ENCODE measurements at places on chromosomes 2 and 18.

DNA sequence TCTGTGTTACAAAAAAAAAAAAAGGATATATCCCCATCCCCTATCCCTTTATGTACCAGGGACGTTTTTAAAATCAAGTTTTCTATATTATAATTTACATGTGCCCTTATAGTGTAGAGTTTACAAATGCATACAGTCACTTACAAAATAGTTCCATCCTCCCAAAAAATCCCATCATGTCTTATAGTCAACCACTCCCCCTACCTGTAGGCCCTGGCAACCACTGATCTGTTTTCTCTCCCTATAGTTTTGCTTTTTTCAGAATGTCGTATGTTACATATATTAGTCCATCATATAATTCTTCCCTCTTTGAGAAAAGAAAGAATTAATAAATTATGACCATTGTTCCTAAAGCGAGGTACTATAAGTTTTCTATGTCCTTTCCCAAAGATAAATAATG, 17.8 kb downstream of the CFAP210 start:
- no peak for DNase-seq

- DNase-seq = no peak
Measured at GRCh38 chr2:234019896-234020295, 30.6 kb upstream of the SPP2 start.

DNA sequence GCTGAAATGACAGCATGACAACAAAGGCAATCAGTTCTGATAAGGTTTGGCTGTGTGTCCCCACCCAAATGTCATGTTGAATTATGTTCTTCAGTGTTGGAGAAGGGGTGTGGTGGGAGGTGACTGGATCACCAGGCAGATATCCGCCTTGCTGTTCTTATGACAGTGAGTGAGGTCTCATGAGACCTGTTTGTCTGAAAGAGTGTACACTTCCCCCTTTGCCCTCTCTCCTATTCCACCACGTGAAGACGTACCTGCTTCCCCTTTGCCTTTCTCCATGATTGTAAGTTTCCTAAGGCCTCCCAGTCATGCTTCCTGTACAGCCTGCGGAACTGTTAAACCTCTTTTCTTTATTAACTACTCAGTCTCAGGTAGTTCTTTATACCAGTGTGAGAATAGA, 553.0 kb downstream of the DCDC2C start:
- DNase-seq = no peak

DNA sequence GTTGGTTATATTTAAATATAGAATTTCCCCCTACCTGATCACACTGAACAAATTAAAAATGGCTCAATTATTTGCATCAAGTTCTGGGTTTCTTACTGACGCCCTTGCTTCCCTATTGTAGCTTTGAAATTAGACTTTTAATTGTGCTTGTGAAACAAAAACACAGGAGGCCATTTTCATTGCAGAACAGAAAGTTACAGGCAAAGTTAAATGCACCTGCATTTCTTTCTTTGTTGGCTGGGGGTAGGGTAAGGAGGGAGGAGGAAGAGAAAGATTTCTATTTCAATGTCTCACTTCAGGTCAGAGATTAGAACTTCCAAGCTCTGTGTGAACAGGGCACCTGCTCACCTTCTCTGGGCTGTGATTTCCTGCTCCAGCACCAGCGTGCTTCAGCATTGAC, 199.6 kb downstream of the BCL11A start:
- DNase-seq = no peak

- no peak for DNase-seq
Measured at GRCh38 chr2:71821856-71822255, 325.8 kb downstream of the CYP26B1 start.

DNA sequence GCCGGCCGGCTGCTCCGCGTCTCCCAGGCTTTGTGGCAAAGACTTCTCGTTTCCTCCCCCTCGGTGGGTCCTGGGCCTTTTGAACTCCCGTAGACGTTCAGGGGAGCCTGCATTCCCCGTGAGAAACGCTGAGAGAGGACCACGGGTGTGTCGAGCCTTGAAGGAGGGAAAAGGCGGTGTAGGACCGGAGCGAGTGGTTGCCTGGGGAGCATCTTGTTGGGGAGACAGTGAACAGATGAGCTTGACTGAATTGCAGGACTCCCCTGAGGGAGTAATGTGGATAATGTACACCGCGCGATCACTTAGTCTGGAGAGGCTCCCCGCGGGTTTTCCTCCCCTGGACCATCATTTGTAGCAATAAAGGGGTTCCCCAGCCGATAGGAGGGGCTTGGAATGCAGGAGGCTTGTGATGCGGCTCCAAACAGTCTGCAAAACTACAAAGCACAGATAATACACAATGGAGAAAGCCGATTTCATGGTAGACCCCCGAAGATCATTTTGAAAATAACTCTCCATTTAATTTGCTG, 769 bp downstream of the ALMS1 start:
- no peak for DNase-seq

GRCh38 chr18:63465059-63465458, 11.7 kb upstream of the SERPINB5 start:
- no peak for DNase-seq

- peak; percentile 2 for DNase-seq
Measured at GRCh38 chr18:53153281-53153680, 813.3 kb downstream of the DCC start.

DNA sequence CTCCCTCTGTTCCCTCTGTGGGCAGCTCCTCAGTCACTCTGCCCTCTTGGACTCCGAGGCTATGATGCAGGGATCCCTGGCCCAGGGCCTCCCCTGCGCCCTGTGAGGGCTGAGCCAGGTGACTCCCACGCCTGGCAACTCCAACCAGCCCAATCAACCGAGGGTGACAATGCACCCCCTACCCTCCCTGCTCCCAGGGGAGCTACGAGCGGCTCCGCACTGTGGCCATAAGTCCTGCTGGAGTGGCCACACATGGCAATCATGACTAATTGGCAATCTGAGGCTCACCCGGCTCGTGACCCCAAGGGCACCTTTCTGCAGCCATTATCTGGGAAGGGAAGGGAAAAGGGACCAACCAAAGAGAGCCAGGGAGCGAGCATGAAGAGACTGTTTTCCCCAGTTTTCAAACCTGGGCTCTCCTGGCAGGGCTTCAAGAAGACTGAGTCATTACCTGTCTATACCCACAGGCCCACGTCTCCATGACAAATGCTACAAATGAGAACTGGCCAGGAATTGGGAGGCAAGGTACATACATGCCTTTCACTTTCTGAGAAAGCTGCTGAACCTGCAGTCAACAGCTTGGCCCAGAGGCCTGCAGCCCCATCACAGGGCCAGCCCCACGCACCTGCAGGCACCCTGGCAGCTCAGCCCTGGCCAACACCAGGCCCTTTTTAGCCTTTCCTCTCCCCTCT, 45.1 kb downstream of the RPL31 start:
- DNase-seq = no peak

DNA sequence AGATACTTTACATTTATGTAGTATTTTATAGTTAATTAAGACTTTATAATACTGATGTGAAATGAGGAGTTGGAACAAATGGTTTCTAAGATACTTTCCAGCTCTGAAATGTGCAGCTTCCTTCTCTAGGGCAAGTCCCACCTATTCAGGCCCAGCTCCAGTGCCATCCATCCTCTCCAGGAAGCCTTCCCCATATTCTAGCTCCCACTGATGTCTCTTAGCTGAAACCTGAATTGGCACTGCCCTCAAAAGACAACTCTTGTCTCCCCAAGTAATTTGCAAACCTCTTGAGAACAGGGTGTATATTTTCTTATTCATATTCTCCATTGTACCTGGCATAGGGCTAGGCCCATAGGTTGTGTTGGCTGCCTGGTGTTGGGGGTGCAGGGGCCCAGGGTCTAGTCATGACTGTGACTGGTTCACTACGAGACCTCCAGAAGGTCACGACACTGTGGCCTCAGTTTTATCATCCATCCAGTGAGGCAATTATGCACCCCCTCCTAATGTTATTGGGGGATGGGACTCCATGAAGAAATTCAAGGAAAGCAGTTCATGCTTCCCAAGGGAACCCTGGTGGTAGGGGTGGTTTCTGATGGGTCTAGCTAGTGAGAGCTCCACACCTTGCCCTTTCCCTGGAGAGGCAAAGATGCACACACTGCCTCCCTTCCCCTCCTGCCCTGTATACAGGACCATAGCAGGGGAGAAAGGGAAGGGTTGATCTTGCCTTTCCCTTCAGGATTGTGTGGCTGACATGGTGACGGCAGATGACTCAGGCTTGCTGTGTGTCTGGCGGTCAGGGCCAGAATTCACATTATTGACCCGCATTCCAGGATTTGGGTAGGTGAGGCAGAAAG, 2.8 kb downstream of the WDR54 start:
- DNase-seq = no peak

- no peak for DNase-seq
Measured at GRCh38 chr2:191899410-191899809, 52.5 kb upstream of the CAVIN2 start.

DNA sequence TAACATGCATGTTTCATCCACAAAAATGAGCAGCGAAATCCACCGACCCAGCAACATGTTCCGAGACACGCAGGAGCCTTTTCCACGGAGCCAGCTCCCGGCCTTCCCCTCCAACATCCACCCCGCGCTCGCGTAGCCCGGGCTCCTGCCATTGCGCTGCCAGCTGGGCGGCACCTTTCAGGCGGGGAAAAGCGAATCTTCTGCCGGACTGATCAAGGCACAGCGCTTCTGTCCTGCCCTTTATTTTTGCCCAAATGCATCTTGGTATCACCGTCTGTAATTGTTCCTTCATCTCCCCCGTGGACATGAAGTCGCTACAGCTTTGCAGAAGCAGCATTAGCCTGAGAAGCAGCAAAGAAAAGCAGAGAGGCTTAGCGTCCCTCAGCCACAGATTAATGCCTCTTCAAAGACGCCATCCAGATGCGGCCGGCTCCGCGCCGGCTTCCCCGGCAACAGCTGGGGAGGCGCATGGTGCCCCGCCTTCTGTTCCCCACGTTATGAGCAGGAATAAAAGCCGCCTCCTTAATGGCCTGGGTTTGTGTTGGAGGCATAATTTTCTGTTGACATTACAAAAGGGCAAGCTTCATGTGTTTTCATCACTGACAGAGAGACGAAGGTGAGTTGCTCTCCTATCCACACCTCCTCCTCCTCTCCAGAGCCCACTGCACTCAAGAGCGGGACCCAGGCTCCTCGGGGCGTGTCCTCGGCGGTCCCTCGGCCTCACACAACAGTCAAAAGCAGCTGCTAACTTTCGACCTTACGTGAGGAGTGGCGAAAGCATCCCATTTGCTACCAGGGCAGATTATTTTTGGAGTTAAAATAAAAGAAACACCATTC, 122.1 kb upstream of the SALL3 start:
- DNase-seq = no peak

- DNase-seq = no peak
Measured at GRCh38 chr2:24085200-24085489, 511 bp upstream of the TP53I3 start.

DNA sequence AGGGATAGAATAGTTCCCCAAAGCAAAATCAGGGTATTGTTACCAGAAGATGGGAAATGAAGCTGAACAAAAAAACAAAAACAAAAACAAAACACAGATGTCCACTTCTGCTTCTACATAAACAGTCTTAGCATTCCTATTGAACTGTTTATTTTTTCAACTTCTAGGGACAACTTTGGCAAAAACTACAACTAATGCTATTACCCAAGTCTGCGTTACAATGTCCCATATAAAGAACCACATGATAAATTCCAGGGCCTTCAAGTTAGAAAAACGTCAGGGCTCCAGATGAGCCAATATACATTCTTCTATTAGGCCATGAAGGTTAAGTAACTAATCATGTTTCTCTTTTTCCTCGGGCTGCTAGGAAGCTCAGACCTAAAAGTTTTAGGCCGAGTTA, 16.9 kb downstream of the PID1 start:
- no peak for DNase-seq

- DNase-seq = no peak
Measured at GRCh38 chr2:83186105-83186760, 1272.8 kb downstream of the SUCLG1 start.

DNA sequence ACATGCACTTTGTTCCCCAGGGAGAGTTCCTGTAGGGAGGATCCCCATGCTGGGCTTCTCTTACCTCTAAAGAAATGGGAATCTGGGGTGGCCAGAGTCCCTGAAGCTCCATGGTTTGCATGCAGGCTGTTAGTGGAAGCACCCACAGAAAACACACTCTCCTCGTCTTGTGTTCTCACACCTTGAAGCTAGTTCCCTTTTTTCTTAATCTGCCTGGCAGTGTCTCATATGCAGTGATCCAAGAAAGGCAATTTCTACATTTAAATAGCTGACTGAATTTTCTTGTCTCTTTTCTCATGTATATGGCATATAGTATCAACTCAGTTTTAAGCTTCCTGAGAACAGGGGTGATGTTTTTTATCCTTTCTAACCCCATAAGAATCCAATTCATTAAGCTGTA, 65.0 kb downstream of the LINC00305 start:
- no peak for DNase-seq

DNA sequence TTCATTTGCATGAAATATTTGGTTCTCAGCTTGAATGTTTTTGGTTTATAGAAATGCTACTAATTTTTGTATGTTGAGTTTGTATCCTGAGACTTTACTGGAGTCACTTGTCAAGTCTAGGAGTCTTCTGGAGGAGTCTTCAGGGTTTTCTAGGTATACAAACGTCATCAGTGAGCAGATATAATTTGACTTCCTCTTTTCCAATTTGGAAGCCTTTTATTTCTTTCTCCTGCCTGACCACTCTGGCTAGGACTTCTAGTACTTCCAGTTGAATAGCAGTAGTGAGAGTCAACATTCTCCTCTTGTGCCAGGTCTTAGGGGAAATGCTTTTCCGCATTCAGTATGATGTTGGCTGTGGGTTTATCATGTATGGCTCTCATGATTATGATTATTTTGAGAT, 55.4 kb upstream of the THUMPD2 start:
- DNase-seq = no peak

- no peak for DNase-seq
Measured at GRCh38 chr2:32775954-32776353, 148.1 kb downstream of the TTC27 start.

DNA sequence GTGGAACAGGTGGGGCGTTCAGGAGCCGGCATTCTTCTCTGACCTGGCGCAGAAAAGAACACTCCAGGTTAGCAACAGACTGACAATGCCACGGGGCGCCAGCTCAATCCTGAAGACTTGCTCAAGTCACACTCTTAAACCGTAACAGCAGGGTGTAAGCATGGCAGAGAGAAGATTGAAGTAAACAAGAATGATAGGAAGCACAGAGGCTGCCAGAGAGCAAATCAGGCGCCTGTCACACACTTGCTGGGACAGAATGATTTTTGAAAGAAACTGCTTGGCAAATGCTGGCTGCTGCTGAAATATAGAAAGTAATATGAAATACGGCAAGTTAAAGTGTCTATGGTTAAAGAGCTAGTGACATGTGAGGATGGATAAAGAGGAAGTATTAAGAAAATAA, 80.5 kb downstream of the MEP1B start:
- no peak for DNase-seq

DNA sequence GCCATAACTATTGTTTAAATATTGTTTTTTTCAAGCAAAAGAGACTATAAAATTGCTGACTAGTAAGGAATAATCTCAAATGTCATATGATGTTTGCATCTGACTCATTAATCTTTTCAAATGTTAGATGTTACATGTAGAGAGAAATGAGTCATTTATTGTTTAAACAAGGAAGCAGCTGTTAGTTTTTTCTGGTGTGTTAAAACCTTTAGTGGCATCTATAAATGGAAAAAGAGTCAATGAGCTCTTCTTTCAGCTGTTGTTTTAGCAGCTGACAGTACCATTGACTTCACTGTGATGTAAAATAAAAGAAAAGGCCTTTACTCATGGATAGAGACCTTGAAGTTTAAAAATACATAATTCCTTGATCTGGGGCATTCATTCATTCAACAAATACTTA, 1.8 kb upstream of the KLHL41 start:
- DNase-seq = peak; percentile 91

GRCh38 chr2:201402651-201403562, 45.8 kb upstream of the FLACC1 start:
- no peak for DNase-seq
